ENCODE measurements at places on chromosomes 6 and 20. TPM values are rescaled to one million over a fixed set of nuclear protein-coding genes. Genes with fewer than 3 reads are reported as not detected.

FUT9 gene
- total RNA-seq, result not detected

PRR3 gene
- total RNA-seq, result 34.4 TPM

GFRA4 gene
- not detected for total RNA-seq

DNA sequence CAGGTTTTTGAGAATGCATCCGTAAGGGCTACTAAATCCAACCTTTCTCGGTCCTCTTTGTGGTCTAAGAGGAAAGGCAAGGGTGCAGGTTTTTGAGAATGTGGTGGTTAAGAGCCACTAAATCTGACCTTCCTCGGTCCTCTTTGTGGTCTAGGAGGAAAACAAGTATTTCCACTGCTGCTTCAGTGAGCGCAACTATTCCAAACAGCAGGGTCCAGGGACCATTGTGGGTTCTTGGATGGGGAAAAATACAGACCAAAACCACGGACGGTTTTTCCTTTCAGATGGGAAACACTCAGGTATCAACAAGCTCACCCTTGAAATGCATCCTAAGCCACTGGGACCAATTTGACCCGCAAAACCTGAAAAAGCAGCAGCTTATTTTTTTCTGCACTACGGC lies 21.9 kb downstream of the BTBD9 start:
- DNase-seq, result no peak
- no peak overlapping the region for H3K27ac ChIP-seq
- H3K36me3 ChIP-seq, result no peaks in the 10 kb centered on the region
- no peaks in the 10 kb centered on the region for H3K4me1 ChIP-seq
- H3K27me3 ChIP-seq, result no peaks in the 10 kb centered on the region
- H3K4me3 ChIP-seq, result no peak overlapping the region

GRCh38 chr6:167137881-167138280 lies 15.0 kb downstream of the CCR6 start:
- H3K4me1 ChIP-seq, result no peaks in the 10 kb centered on the region
- no peak for DNase-seq
- H3K27me3 ChIP-seq, result peaks cover under 1% of the 10 kb centered on the region
- no peak overlapping the region for H3K4me3 ChIP-seq
- H3K27ac ChIP-seq, result no peak overlapping the region

DNA sequence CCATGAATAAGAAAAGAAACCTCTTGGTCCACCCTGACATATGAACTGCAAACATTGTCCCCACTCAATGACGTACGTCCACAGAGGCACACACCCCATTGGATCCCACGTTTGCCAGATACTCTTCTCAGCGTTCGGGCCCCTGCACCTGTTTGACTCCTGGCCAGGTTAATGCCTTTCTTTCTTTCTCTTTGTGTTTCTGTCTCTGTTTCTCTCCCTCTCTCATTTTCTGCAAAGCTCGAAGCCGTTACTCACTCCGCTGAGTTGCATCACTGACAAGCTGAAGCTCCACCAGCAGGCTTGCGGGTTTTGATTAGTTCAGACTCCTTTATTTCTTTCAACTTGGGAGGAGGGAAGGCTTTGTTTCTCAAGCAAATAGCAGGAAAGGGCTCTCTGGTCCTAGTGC lies 135.5 kb upstream of the SUPT3H start:
- H3K27ac ChIP-seq, result no peak overlapping the region
- no peaks in the 10 kb centered on the region for H3K4me1 ChIP-seq
- H3K27me3 ChIP-seq, result no peaks in the 10 kb centered on the region
- no peak for DNase-seq
- H3K36me3 ChIP-seq, result peaks cover 7% of the 10 kb centered on the region

- no peaks in the 10 kb centered on the region for H3K36me3 ChIP-seq
- peaks cover 37% of the 10 kb centered on the region for H3K4me1 ChIP-seq
- peak; percentile 95 for DNase-seq
- H3K27ac ChIP-seq, result peak within 1 kb of the TSS; percentile 83
- peak within 1 kb of the TSS; percentile 91 for H3K4me3 ChIP-seq
Measured at GRCh38 chr20:64062596-64063388, at the start of gene TCEA2. TSS of gene TCEA2 (plus strand) at chr20:64063198. CDS start at chr20:64063313, 115 bp downstream.

WFDC12 gene
- total RNA-seq, result not detected

RFX6 gene
- not detected for total RNA-seq

HLA-F gene
- 178 TPM for total RNA-seq

DNA sequence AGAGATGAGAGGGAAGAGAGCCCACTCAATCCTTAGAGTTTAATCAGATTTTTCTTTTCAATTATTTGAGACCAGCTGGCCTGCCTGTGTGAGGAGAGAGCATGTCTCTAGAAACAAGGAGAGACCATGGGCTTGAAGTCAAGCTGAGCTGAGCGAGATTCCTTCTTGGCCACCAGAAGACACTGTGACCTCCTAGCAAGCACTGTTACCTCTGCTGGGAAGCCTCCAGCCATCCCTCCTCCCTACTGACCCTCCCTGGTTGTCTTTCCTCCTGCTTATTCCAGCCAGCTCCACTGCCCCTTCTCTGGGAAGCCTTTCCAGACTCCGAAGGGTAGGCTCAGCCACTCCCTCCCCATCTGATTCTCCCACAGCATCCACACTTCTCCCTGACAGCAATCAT lies 110.0 kb downstream of the SCML4 start:
- peak overlapping the region; percentile 95 for H3K27ac ChIP-seq
- DNase-seq, result no peak
- H3K27me3 ChIP-seq, result no peaks in the 10 kb centered on the region
- H3K36me3 ChIP-seq, result peaks cover 21% of the 10 kb centered on the region

- no peak overlapping the region for H3K4me3 ChIP-seq
- no peak for DNase-seq
- no peak overlapping the region for H3K27ac ChIP-seq
- H3K4me1 ChIP-seq, result no peaks in the 10 kb centered on the region
Measured at GRCh38 chr6:146961831-146962230, 242.4 kb upstream of the STXBP5 start.

- H3K27ac ChIP-seq, result no peak overlapping the region
- no peaks in the 10 kb centered on the region for H3K27me3 ChIP-seq
- DNase-seq, result no peak
Measured at GRCh38 chr6:84197708-84198107, 29.7 kb downstream of the CEP162 start.

- H3K27ac ChIP-seq, result no peak overlapping the region
- no peaks in the 10 kb centered on the region for H3K36me3 ChIP-seq
- no peaks in the 10 kb centered on the region for H3K4me1 ChIP-seq
- no peak overlapping the region for H3K4me3 ChIP-seq
Measured at GRCh38 chr6:6901205-6901719, 206.5 kb upstream of the RREB1 start.

- peaks cover 6% of the 10 kb centered on the region for H3K36me3 ChIP-seq
- H3K27ac ChIP-seq, result no peak overlapping the region
- no peak overlapping the region for H3K4me3 ChIP-seq
- DNase-seq, result no peak
- H3K27me3 ChIP-seq, result no peaks in the 10 kb centered on the region
- no peaks in the 10 kb centered on the region for H3K4me1 ChIP-seq
Measured at GRCh38 chr6:143236151-143236798, 175.6 kb downstream of the AIG1 start.

NFS1 gene
- total RNA-seq, result 38.2 TPM

- no peak overlapping the region for H3K27ac ChIP-seq
- DNase-seq, result peak; percentile 42
- H3K4me3 ChIP-seq, result no peak overlapping the region
- peaks cover 29% of the 10 kb centered on the region for H3K4me1 ChIP-seq
- peaks cover 35% of the 10 kb centered on the region for H3K36me3 ChIP-seq
- H3K27me3 ChIP-seq, result peaks cover 59% of the 10 kb centered on the region
Measured at GRCh38 chr6:30071081-30071818, 4.3 kb downstream of the PPP1R11 start.

DNA sequence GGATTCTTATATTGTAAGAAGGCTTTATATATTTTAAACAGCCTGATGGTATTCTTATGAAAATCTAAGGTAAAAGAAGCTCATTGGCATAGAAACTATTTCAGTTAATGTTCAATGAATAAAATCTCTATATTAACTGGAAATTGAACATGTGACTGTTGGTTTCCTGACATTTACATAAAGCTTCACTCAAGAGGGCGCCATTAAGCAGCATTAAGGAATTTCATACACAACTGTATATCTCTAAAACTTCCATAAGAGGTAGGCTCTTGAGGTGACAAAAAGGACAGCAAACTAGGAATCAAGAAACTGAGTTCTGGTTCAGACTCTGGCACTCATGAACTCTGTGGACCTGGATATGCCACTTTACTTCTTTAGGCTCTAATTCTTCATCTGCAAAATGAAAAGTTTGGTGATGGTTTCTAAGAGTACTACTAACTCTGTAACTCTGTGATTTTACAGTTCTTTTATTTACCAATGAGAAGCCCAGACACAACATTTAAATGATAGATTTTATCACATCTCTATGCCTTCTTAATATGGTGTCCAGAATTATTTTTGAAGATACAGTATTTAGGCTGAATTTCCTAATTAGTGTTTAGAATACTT lies 147.5 kb downstream of the FLRT3 start:
- H3K4me3 ChIP-seq, result no peak overlapping the region
- no peaks in the 10 kb centered on the region for H3K27me3 ChIP-seq
- H3K27ac ChIP-seq, result no peak overlapping the region

DNA sequence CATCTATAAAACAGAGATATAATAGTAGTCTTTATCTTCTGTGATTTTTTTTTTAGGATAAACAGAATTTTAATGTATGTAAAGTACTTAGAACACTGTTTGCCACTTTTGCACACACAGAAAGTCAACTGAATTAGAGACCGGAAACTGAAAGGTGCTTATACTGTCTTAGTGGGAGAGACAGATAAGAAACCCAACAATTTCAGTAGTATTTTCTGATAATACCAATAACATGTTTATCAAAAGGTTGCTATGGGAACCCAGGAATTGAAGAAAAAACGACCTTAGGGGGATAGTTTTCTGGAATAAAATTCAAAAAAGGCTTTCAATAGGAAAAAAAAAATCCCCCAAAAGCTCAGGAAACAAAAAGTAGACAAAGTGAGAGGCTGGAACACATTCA lies 138.6 kb downstream of the BCKDHB start:
- no peaks in the 10 kb centered on the region for H3K27me3 ChIP-seq
- no peak overlapping the region for H3K4me3 ChIP-seq
- peaks cover 12% of the 10 kb centered on the region for H3K4me1 ChIP-seq
- DNase-seq, result no peak
- H3K36me3 ChIP-seq, result peaks cover 18% of the 10 kb centered on the region
- H3K27ac ChIP-seq, result no peak overlapping the region

DNA sequence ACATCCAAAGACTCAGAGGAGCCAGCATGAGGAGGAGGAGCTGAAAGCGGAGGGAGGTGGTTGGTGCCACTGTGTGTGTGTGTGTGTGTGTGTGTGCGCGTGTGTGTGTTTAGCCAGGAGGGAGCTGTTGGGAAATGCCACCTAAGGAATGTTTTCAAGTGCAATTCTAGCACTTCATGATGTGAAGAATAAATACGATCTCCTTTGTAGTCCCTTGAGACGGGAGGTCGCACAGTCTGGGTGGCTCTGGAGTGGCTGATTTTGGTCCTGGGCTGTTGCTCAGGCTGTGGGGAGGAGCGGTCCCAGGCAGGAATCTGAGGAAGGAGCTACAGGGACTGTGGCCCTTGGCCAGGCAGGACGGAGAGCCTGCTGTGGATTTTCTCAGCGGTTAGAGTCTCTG lies 93.7 kb downstream of the PPP1R14C start:
- H3K27me3 ChIP-seq, result peaks cover 3% of the 10 kb centered on the region
- H3K4me3 ChIP-seq, result no peak overlapping the region
- no peaks in the 10 kb centered on the region for H3K36me3 ChIP-seq
- peaks cover 10% of the 10 kb centered on the region for H3K4me1 ChIP-seq
